HAP-1 (cell line): ENCODE measurements at places on chromosomes 13 and 19.

DNA sequence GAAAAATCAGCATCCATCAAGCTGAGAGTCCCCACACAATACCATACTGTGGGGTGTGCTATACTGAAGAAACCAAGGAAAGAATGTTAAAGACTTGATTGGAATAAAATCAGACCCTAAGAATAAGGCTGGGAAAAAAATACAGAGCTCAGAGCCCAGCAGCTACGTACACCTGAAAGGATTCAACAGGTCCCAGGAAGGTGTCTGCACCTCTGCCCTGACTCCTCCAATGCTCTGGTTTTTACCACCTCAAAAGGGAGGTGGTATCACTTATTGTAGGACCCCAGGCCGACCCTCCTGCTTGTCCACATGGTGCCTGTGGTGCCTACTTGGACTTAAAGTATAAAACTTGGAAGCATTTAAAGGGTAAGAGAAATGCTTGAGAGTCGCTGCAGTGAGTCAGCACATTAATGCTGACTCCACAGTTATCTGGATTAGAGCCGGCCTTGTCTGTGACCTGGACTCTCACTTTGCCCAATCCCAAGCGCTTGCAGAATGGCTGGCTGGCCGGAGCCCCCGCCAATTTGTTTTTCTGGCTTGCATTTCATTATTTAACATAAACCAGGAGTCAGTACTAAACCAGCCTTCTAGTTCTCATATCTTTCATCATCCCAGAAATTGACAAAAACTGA lies 110.1 kb downstream of the FGF14 start:
- no peak for DNase-seq

- DNase-seq: peak; percentile 67
Measured at GRCh38 chr13:107864543-107865317, 350.6 kb downstream of the LIG4 start.

GRCh38 chr19:31372246-31372781 lies 23.1 kb upstream of the TSHZ3 start:
- no peak for DNase-seq

- peak; percentile 45 for DNase-seq
Measured at GRCh38 chr19:33193865-33194362, at the start of gene LRP3. Gene LRP3, plus strand, starts transcription at chr19:33194330. Its CDS starts 456 bp downstream, at chr19:33194786.

DNA sequence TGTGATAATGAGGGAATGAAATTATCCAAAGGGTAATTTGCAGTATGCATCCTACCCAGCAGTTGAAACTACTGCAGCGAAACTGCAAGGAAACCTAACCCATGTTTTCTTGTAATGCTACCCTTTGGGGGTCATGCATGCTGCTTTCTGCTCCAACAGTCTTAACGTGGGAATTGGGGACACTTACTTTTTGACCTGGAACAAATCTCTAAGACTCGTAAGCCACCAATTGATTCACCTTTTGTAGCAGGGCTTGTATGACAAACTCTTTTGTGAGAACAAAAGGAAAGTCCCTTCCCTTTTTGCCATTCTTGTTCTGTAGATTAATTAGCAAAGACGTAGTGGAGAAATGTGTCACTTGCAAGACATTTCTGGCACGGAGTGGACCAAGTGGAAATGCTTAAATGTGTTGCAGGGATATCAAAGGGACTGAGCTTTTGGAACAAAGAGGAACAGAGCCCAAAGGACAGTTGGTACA lies 27.4 kb downstream of the LRCH1 start:
- DNase-seq: no peak

DNA sequence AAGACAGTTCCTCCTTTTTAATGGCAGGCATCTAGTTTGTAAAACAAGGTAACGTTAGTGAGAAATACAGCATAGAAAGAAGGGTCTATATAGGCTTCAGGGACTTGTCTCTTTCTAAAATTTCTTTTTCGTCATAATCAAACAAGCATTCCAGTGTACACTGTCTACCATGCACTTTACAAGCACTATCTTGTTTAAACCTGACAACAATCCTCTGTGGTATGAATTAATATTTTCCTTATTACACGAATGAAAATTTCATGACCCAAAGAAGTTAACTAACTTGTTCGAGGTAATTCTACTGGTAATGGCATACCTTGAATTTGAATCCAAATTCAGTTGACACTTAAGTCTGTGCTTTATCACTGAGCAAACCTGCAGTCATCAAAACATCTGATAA lies 399.7 kb upstream of the NBEA start:
- no peak for DNase-seq

GRCh38 chr13:85236413-85236812 lies 562.8 kb downstream of the SLITRK6 start:
- no peak for DNase-seq

DNA sequence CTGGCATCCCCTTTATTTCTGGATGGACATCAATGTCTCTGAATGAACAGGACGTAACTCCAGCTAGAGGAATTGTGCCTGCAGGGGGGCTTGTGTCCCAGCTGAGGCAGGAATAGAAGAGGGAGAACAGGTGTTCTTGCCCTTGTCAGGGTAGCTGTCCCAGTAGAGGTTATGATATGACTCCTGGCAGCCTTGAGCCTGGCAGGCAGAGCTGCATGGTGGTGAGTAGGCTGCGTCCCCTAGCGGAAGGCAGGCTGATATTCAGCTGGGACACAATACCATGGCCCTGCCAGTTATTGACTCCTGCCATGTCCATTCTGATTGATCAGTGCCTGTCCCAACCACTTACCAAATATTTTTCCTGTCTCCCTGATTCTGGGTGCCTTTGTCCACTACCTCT lies 197.2 kb downstream of the RAP2A start:
- DNase-seq: peak; percentile 14
